ENCODE measurements at places on chromosomes 7 and 10. TPM values are rescaled to one million over a fixed set of nuclear protein-coding genes. Genes with fewer than 3 reads are reported as not detected.

AQP1 gene
- total RNA-seq = 0.26 TPM

DNA sequence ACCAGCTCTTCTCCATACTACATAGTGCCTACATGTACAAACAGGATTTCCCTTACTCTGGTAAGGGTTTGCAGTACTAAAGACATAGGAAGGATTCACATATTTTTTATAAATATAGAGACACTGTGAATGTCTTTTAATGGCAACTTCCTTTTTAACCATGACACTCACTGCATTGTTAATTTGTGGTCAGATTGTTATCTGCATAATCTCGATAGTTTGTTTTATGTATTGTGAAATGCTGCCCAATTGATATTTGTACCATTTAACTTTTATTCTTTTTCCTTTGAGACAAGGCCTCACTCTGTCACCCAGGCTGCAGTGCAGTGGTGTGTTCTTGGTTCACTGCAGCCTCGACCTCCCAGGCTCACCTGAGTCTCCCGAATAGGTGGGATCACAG, 39.7 kb downstream of the SP8 start:
- no peak for DNase-seq

DNA sequence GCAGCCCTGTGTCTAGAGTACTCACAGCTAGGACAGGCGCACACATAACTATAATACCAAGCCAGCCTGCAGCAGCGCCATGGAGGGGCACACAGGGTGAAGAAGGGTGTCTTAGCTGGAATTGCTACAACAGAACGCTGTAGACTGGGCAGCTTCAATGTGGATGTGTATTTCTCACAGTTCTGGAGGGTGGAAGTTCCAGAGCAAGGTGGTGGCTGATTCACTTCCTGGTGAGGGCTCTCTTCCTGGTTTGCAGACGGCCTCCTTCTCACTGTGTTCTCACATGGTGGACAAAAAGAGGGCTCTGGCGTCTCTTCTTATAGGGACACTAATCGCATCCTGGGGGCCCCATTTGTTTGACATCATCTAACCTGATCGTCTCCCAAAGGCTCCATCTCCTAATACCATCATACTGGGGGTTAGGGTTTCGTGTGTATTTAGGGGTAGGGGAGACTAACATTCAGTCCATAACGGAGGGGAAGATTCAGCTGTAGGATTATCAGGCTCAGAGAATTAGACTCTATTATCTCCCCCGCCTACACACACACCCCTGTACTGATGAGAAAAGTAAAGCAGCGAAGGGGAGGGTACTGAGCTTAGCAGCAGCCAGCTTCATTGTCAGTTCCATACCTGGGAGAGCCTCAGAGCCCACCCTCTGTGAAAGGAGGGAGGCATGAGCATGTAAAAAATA, 289.1 kb downstream of the CCDC3 start:
- no peak for DNase-seq

HHEX gene
- total RNA-seq = 120 TPM

GPR85 gene
- 0.13 TPM for total RNA-seq

DNA sequence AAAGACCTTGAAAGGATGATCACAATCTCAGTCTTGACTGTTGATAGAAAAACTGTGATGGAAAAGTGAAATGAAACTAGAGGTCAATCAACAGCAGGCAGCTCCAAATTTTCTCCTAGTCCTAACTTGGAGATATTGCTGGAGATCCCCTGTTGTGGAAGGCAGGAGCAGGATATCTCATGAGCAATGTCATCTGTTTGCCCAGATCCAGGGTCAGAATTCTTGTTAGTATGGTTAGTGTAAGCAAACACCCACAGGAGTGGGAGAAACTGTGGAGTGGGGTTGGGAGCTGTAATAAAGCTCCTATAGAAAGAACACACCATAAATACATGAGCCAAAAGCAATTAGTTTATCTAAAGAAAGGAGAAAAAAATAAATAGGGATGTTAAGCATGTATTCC, 169.0 kb downstream of the AKR1D1 start:
- no peak for DNase-seq

GRCh38 chr10:16909271-16909767, 92.1 kb upstream of the RSU1 start:
- DNase-seq = no peak

DNA sequence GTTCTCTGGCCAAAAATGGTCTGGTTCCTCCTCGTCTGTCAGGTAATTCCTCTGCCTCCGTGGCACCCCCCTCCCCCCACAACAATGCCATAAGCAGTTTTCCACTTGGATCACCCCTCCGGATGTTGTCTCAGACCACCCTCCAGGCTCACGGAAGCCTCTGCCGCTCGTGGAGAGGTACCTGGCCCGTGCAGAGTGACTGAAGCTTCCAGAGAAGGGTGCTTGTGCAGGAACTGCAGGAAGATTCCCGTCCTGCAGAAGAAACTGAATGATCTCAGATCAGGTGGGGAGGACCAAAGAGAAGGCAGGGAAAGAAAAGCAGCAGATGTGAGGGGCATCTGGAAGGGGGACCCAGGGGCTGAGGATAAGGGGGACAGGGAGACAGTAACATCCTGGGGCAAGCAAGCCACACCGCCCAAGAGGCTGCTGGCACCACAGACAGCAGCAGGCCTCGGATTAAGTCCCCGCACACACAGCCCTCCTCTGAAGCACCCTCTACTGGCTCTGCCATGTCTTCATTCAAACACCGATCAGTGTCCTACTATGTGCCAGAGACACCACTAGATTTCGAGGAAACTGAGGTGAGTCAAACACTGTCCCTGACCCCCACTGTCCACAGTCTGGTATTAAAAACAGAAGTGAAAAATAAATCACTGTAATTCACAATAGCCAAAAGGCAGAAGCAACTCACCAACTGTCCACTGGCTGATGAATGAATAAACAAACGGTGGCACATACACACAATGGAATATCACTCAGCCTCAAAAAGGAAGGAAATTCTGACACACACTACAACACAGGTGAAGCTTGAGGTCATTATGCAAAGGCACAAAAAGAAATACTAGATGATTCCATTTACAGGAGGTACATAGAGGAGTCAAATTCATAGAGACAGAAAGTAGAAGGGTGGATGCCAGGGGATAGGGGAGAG, 26.4 kb downstream of the KIAA1549 start:
- peak; percentile 73 for DNase-seq

DNA sequence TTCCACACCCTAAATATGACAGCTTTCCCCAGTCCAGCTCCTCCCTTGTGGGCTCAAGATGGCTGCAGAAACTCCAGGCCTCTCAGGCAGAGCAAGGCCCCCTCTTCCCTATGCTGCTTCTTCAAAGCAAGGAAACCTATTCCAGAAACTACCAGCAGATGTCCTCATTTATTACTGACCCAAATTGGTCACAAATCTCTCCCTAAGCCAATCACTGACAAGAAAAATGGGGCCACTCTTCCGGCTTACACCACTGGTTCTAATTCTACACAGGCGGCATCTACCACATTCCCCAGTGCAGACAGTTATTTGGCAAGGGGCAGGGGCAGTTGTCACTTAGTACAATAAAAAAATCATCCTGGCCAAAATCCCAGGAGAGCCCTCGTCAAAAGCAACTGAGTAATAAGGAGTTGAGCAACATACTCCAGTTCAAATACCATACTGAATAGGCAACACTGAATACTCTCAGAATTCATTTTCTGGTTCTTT, 150.4 kb downstream of the SFMBT2 start:
- peak; percentile 63 for DNase-seq

ASIC3 gene
- total RNA-seq = 3.0 TPM

PON3 gene
- 0.54 TPM for total RNA-seq

GRCh38 chr7:98281757-98282606, 496 bp downstream of the BRI3 start:
- no peak for DNase-seq

ELOVL3 gene
- not detected for total RNA-seq

DNA sequence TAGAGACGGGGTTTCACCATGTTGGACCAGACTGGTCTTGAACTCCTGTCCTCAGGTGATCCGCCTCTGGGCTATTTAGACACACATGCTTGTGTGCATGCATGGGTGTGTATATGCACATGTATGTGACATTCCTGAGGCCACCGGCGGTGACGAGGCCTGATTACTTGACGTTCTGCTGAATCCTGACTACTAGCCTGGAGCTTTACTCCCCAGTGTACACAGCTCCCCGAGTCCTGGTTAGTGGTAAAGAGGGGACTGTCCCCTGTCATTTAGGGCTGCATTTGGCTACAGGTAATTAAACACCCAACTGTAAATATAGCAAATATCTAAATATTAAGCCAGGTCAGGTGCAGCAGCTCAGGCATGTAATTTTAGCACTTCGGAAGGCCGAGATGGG, 14.2 kb downstream of the GTF2IRD1 start:
- DNase-seq = no peak

TLL2 gene
- 0.11 TPM for total RNA-seq

DNA sequence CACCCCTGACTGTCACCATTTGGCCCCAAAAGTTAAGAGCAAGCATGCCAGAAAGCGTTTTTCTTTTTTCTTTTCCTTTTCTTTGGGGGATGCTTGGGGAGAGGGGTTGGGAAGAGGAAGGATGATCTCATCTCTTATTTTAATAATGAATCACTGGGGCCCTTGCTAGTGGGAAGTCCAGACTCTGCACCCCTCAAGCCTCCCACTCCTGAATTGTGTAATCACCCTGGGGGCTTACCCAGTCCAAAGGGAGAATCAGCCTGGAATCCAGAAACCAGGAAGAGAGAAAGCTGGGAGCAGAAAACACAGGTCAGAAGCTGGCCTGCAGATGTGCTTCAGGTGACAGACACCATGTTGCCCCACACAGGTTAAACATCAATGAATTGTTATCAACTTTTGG, 14.7 kb upstream of the HABP2 start:
- DNase-seq = no peak

GRCh38 chr7:80097756-80098155, 36.9 kb upstream of the GNAI1 start:
- DNase-seq = no peak

CALY gene
- 0.75 TPM for total RNA-seq

MBL2 gene
- not detected for total RNA-seq

DNA sequence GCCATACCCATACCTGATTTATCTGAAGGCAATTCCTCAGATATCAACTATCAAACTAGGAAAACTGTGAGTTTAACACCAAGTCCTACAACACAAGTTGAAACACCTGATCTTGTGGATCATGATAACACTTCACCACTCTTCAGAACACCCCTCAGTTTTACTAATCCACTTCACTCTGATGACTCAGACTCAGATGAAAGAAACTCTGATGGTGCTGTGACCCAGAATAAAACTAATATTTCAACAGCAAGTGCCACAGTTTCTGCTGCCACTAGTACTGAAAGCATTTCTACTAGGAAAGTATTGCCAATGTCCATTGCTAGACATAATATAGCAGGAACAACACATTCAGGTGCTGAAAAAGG, 69.0 kb upstream of the RSBN1L start:
- DNase-seq = no peak

FAM200A gene
- total RNA-seq = 8.3 TPM

DNA sequence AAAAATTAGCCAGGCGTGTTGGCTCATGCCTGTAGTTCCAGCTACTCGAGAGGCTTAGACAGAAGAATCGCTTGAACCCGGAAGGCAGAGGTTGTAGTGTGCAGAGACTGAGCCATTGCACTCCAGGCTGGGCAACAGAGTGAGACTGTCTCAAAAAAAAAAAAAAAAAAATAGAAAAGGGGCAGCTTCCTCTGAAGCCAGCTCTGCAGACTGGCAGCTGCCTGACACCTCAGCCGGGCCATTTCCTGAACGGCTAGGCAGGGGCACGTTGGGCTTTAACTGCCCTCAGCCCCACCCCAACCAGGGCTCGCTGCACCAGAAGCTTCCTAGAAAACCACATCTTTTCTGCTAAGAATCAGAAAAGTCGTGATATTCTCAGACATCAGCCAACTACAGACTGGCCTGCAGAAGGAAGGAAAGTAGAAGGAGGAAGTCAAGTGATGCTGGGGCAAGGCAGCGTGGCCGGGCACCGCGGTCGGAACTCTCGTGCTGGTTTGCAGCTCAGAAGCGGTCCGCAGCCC, 38.0 kb downstream of the PRKAG2 start:
- no peak for DNase-seq

DNA sequence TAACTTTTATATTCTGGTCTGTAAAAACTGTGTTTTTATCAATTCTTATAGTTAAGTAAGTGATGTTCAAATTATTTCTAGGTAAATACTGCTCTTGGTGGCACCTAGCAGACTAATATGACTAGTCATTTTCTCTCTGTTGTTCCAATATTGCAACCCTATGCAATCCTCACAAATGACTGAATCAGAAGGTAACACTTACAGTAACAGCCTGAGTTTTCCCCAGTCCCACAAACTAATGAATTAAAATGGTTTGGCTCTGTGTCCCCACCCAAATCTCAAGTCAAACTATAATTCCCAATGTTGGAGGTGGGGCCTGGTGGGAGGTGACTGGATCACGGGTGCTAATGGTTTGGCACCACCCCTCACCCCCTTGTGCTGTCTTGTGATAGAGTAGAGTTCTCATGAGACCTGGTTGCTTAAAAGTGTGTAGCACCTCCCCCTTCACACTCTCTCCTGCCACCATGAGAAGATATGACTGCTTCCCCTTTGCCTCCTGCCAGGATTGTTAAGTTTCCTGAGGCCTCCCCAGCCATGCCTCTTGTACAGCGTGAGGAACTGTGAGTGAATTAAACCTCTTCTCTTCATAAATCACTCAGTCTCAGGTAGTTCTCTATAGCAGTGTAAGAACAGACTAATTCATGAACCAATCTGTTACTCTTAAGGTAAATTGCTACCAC, 43.5 kb downstream of the MTPN start:
- DNase-seq = no peak

DNA sequence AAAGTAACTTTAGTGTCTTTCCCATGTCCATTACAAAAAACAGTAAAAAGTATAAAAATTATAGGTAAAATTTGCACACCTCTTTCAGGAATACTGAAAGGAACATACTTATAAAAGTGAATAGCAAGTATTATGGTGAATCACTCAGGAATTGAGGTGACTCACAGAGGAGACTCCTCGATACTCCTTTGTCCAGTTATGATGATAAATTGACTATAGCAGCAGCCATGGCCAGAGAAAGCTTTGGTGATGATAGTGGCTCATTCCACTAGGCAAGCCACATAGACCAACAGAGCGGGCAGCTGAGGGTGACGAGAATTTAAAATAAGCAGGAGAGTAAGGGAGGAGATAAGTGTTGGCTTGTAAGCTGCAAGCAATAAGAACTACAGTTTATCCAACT, 1231.1 kb upstream of the CELF2 start:
- DNase-seq = no peak

DNA sequence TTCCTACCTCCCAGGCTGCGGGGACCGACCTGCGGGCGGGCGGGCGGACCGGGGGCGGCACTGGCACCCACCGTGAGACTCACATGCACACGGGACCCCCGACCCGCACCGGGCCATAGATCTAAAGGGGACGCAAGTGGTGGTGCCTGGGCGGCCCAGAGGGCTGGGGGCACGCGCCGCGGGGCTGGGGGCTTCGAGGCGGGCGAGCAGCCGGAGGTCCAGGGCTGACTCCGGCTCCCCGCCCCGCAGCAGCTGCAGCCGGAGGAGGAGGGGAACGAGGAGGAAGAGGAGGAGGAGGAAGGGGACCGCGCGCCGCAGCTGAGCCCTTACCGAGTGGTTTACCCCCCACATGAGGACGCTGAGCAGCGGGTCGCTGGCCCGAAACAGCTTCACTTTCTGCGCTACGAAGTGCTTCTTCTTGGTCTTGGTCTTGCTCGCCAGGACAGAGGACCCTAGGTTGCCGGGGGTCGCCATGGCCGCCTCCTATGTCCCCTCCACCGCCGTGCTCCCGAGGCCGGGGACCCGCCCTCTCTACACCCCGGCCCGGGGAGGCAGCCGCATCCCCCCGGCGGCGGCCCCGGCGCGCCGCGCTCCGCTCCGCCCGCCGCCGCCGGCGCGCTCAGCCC, 412 bp downstream of the PIP4K2A start:
- DNase-seq = peak; percentile 80

Measured in endodermal cell (in vitro differentiated cells).